ENCODE measurements at places on chromosomes 12 and 14. TPM values are rescaled to one million over a fixed set of nuclear protein-coding genes. Genes with fewer than 3 reads are reported as not detected.

DCN gene
- total RNA-seq: 1,986 TPM

AQP6 gene
- not detected for total RNA-seq

KRT83 gene
- not detected for total RNA-seq

KRT74 gene
- not detected for total RNA-seq

ATP5MC2 gene
- total RNA-seq: 157 TPM

SPRYD3 gene
- total RNA-seq: 20.2 TPM

SLC17A8 gene
- not detected for total RNA-seq

UBE3B gene
- total RNA-seq: 81.9 TPM

FLVCR2 gene
- 5.3 TPM for total RNA-seq

OR10P1 gene
- not detected for total RNA-seq

ISM2 gene
- total RNA-seq: not detected

KLRK1 gene
- total RNA-seq: 0.29 TPM

NPFF gene
- total RNA-seq: not detected

SLC5A8 gene
- not detected for total RNA-seq

IL22 gene
- total RNA-seq: not detected

KCNA1 gene
- under 0.01 TPM for total RNA-seq

C14orf180 gene
- not detected for total RNA-seq

RNF212B gene
- not detected for total RNA-seq

CISTR gene
- not detected for total RNA-seq

GRIN2B gene
- not detected for total RNA-seq

RNASE3 gene
- total RNA-seq: not detected

NUP37 gene
- total RNA-seq: 42.8 TPM

PPP2R3C gene
- 46.8 TPM for total RNA-seq

ANO4 gene
- total RNA-seq: 1.3 TPM

NGB gene
- total RNA-seq: not detected

OAS1 gene
- 0.87 TPM for total RNA-seq

PABPN1 gene
- total RNA-seq: 86.2 TPM

TMEM260 gene
- 18.4 TPM for total RNA-seq
